Stimulated activated CD4-positive, alpha-beta T cell treated with anti-CD3 and anti-CD28 coated beads, Interleukin-1b, Interleukin-23, amount 100 ng/mL, for 1 hour (primary cell): ENCODE measurements at places on chromosomes 16 and 17.

DNA sequence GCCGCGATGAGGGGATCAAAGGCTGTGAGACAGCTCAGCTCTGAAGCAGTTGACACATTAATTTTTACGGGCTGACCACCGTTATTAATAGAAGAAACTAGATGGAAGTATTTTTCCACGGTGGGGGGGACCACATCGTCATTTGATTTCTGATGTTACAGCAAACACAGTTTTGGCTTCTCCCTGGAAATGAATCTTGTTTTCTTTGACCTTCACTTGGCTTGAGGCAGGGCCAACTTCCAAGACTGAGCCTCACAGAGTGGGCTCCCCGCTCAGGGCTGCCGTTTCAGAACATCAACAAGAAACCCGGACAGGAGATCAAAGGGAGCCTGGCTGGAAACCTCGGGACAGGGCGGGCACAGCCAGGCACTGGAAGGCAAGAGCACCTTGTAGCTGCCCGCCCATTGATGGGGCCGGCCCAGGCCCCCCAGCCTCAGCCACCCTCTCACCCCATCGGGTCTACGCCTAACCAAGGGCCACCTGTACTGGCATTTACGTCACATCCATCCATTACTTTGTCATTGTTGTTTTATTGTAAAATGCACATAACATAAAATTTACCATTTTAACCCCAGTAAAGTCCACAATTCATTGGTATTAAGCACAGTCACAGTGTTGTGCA, 124.6 kb downstream of the C16orf95 start:
- no peak for DNase-seq

DNA sequence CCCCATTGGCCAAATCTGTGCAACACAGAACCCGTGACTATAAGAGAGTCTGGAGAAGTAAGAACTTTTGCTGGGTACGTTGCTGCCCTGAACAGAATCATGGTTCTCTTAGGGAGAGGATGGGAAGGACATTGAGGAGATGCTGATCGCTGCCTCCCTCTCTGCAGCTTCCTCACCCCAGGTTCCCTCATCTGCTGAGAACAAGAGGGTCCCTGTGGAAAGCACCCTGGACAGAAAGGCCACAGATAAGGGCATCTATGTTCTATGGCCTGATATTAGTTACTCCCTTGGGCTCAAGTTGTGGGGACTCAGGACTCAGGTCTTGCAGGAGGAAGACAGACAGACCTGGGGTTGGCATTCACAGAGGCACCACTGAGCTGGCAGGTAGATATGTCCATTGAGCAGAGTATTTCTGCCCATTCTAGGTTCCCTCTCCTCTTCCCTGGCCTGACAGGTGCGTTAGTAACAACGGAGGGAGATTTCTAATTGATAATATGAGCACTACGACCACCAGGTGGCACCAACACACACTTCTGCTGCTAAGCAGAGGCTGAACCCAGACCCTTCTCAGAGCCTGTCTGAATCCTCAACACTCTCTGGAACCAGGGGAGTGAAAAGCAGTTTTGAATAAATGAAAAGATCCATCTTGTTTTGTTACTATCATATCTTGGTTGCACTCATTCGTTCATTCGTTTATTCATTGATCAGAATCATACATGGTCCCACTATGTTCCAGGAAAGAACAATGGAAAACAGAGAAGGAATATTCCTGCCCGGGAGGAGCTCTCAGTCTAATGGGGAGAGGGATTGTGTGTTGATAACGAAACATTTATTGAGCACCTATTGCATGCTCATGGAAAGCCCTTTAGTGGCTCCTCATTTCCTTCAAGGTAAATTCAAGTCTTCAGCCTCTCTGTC, 56.4 kb downstream of the SLC6A2 start:
- peak; percentile 4 for DNase-seq

DNA sequence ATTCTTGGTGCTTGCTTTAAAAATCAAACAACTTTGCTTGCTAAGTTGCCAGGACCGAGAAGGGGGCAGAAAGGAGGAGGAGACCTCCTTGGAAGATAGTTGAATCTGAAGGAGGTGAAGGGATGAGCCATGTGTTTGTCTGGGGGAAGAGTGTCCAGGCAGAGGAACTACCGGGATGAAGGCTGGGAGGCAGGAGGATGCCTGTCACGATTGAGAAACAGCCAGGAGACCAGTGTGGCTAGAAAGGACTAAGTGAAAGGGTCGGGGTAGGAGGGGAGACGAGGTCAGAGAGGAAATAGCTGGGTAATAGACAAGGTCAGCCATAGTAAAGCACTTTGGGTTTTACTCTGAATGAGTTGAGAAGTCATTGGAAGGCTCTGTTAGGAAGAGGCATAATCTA, 38.9 kb upstream of the CSNK2A2 start:
- no peak for DNase-seq

DNA sequence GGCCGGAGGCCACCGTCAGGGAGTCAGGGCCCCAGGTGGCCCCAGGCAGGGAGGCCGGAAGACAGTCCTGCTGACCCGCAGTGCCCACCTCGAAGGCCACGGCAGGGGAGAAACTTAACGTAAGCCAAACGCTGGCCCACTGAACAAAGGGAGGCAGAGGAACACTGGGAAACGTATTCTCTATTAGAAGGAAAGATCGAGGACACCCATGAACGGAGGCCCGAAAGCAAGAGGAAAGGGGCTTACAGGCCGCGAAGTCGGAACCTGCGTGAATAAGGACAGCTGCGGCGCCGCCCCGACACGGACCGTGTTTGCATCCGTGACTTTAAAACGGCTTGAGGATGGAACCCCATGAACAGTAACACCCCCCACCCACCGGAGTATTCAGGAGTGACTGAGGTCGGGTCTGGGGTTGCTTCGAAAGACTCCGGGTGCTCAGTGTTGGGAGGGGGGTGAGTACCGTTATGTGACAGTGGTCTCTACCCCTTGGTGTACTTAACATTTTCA, 102.4 kb upstream of the METRNL start:
- DNase-seq, result no peak

DNA sequence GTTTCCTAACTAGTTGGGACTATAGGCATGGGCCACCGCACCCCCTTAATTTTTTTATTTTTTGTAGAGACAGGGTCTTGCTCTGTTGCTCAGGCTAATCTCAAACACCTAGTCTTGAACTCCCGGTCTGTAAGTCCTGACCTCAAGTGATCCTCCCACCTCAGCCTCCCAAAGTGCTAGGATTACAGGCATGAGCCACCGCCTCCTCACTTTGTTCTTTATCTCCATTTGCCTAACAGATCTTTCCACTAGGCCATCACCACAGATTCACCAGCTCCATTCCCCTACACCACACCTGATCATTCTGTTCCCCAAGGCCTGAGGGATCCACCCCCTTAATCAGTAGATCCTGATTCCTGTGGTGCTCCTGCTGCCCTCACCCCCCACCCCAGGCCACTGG, 7.6 kb upstream of the ZNF629 start:
- DNase-seq, result no peak

DNA sequence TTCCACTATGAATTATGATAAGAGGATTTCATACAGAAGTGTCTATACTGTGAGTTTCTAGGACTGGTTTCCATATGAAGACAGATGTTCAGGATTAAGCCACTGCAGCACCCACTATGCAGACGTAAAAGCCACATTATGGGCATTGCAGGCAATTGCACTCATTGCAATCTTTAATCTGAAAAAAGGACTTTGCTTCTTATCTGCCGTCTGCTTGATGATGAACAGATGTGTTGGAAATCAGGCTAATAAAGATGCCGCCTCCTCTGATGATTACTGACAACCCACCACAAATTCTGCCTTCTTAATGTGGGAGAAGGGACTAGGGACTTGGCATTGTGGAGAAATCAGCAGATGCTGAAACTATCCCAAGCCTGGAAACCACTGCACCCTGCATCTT, 276.9 kb downstream of the IRF8 start:
- no peak for DNase-seq

- DNase-seq, result no peak
Observed at GRCh38 chr17:74786431-74787055, 10.4 kb upstream of the NAT9 start.

DNA sequence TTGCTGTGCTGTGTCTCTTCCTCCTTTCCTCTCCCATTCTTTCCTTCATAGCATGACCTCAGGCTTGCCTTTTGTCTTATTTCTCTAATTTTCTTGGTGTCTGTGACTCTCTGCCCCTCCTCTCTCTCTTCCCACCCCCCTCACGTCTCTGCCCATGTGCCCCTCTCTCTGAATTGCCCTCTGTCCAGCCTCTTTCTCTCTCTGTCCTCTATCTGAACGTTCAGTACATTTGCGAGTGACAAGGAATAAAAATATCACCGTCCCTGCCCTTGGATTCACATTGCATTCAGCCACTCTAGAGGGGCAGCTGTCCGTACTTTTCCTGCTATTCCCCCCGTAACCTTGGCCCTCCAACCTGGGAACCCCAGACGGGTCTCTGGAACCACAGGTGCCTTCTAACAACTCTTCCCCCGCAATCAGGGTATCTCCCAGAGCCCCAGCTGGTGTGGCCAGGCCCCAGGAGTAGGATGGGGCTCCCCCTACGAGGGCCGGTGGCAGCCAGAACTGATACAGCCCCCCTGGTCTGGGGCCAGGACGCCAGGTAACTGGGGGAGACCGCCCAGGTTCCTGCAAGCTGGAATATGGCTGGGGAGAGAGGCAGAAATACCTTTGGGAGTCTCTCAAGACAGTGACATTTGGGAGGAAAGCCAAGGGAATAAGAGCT, 1.8 kb downstream of the KIF1C start:
- no peak for DNase-seq

- DNase-seq, result no peak
Observed at GRCh38 chr17:27762527-27763305, 37.6 kb downstream of the NOS2 start.

DNA sequence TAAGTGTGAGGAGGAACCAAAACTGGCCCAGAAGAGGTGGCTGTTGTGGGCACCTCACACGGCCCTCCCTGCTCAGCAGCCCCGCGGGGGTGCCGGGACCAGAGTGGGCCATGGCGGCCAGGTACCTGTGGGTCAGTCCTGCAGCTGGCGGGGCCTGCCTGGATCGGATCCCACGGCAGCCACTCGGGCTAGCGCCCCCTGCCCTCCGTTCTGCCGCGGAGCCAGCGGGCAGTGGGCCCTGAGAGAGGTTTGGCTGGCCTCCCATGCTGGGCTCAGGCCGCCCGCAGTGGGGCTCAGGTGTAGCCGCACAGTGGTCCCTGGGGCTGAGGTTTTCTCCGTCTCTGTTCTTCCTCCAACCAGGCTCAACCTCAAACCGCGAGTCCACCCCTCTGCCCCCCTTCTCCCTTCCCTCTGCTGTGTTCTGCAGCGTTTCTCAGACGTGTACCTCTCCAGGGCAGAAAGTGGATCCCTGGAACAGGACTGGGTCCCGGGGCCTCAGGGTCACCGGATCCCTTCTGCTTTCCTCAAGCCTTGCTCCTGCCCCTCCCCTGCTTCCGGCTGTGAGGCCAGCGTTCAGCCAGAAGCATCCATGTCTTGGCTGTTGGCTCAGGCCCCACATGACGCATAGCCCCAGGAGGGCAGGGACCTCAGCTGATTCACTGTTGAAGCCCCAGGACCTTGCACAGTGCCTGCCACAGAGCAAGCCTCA, 28.6 kb upstream of the ITGA3 start:
- DNase-seq, result no peak

- DNase-seq, result no peak
Observed at GRCh38 chr16:47924950-47925349, 230.8 kb downstream of the ABCC12 start.

DNA sequence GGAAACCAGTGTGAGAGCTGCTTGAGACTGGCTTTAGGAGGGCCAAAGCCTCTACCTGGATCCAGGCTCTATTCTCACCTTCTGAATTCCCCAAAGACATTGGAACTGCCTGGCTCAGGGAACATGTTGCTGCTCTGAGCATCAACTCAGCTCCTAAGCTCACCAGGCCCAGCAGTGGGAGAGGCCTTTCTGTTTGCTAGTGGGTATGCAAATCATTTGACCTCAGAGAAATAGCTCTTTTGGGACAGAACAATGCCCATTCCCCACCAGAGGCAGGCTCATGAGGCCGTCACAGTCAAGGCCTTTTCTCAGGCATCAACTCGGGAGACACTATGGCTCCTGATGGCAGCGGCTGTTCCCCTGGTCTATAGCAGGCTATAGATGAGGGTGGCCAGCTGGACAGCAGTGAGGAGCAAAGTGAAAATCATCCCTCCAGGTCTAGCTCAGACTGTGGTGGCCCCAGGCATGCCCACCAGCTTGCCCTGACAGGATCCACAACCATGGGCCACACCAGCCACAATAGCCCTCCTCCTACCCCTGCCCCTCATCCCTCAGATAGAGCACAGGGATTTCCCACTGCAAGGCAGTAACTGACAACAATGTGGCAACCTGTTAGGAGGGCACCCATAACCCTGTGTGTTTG, 30.4 kb upstream of the GFOD2 start:
- no peak for DNase-seq

DNA sequence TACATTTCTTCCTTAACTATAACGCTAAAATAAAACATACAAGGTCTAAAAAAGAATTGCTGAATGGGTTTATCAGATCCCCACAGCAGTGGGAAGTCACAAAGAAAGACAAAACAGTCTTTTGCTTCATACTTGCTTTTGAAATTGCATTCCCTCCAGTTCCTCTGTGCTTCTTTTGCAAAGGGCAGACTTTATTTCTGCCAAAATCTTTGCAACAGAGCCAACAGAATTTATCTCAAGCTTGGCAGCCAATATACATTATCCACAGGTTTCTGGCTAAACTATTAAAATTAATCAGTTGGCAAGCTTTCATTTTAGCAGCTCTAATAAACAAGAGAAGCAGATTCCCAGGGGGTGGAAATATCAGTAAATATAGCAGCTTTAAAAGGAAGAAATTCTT, 378.9 kb upstream of the CA10 start:
- DNase-seq, result no peak

GRCh38 chr17:76709077-76709950, 1.5 kb downstream of the MXRA7 start:
- no peak for DNase-seq

GRCh38 chr16:5835876-5836275, 738.3 kb upstream of the EEF2KMT start:
- no peak for DNase-seq

DNA sequence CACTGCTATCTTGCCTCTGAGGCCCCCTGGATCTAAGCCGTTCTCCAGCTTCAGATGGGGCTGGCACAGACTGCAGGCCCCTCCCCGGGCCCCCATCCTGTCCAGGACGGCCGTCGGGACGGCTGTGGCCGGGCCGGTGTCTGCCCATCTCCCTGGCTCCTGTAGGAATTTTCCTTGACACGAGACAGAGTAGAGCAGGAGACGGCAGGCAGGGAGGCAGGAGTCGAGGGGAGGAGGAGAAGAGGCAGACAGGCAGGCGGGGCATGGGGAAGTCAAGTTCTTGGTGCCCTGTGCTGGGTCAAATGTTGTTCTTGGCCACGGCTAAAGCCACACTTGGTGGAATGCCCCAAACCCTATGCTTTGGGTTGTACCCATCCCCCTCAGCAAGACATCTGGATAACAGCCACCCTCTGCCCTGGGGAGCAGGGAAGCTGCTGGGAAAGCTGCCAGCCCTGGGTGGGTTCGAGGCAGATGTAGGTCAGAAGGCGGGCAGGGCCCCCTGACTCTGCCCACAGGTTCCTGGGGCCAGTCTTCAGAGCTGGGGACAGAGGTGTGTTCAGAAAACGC, 4.0 kb downstream of the C1QTNF1 start:
- no peak for DNase-seq
